ENCODE measurements at places on chromosomes 6 and 20. TPM values are rescaled to one million over a fixed set of nuclear protein-coding genes. Genes with fewer than 3 reads are reported as not detected.

LY6G5C gene
- total RNA-seq = 1.8 TPM

SPAG4 gene
- 3.6 TPM for total RNA-seq

AIF1 gene
- total RNA-seq = not detected

TAAR6 gene
- not detected for total RNA-seq

TOX2 gene
- 10.4 TPM for total RNA-seq

SPTLC3 gene
- total RNA-seq = not detected

CST5 gene
- total RNA-seq = not detected

KIF6 gene
- total RNA-seq = 0.18 TPM

SLC32A1 gene
- not detected for total RNA-seq

RAET1L gene
- total RNA-seq = 0.49 TPM

DPPA5 gene
- not detected for total RNA-seq

TMEM170B gene
- total RNA-seq = 0.72 TPM

NOTCH4 gene
- total RNA-seq = 0.98 TPM

DNMT3B gene
- 4.0 TPM for total RNA-seq

CASP8AP2 gene
- 7.6 TPM for total RNA-seq

SNRPB2 gene
- 158 TPM for total RNA-seq

LAMA2 gene
- total RNA-seq = 0.48 TPM

ZNF512B gene
- total RNA-seq = 13.0 TPM

NEDD9 gene
- 67.2 TPM for total RNA-seq

MRPS10 gene
- 39.3 TPM for total RNA-seq

TRAPPC3L gene
- not detected for total RNA-seq

BPI gene
- total RNA-seq = not detected

MTFR2 gene
- 11.3 TPM for total RNA-seq

HLA-DQB2 gene
- not detected for total RNA-seq

TCF15 gene
- not detected for total RNA-seq

SLC35B3 gene
- 7.2 TPM for total RNA-seq

TMEM244 gene
- not detected for total RNA-seq

RBBP8NL gene
- total RNA-seq = 1.3 TPM

SLC35F1 gene
- total RNA-seq = 0.02 TPM

BMP6 gene
- total RNA-seq = 14.8 TPM

SLCO4A1 gene
- 10.3 TPM for total RNA-seq

LY6G6C gene
- total RNA-seq = not detected

FAM83C gene
- 0.09 TPM for total RNA-seq

DEFB132 gene
- total RNA-seq = not detected

PTCHD4 gene
- 0.04 TPM for total RNA-seq

AVP gene
- not detected for total RNA-seq

CTCFL gene
- 0.04 TPM for total RNA-seq

SCAF8 gene
- 18.6 TPM for total RNA-seq

HLA-DQA2 gene
- not detected for total RNA-seq

VGLL2 gene
- total RNA-seq = not detected

NNAT gene
- total RNA-seq = not detected

OR12D3 gene
- not detected for total RNA-seq

MOG gene
- total RNA-seq = not detected

Data from A549 treated with dexamethasone at 1 μM for 4 hours (cell line).